ENCODE measurements at places on chromosomes 3 and 15.
A peak's percentile ranks its signal among the peaks of the same experiment; 100 is the strongest.

DNA sequence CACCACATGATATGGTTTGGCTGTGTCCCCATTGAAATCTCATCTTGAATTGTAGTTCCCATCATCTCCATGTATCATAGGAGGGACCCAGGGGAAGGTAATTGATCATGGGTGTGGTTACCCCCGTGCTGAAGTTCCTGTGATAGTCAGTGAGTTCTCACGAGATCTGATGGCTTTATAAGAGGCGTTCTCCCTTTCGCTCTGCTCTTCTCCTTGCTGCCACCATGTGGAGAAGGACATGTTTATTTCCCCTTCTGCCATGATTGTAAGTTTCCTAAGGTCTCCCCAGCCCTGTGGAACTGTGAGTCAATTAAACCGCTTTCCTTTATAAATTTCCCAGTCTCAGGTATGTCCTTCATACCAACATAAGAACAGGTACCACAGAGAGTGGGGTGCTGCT is 21.9 kb downstream of the OSTN start:
- DNase-seq = no peak

DNA sequence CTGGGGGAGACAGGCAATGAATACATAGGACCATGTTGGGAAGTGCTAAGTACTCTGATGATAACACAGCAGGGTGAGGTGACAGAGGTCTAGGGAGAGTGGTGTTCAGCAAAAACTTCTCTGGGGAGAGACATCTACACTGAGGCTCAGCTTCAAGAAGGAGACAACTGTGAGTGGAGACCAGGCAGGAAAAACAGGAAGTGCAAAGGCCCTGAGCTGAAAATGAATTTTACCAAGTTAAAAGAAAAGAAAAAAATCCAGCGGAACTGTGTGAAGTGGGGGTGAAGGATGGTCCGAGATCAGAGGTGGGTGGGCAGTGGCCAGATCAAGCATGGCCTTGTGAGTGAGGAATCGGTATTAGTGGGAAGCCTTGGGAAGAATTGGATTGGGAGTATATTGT is 110.1 kb upstream of the CLSTN2 start:
- DNase-seq = no peak

DNA sequence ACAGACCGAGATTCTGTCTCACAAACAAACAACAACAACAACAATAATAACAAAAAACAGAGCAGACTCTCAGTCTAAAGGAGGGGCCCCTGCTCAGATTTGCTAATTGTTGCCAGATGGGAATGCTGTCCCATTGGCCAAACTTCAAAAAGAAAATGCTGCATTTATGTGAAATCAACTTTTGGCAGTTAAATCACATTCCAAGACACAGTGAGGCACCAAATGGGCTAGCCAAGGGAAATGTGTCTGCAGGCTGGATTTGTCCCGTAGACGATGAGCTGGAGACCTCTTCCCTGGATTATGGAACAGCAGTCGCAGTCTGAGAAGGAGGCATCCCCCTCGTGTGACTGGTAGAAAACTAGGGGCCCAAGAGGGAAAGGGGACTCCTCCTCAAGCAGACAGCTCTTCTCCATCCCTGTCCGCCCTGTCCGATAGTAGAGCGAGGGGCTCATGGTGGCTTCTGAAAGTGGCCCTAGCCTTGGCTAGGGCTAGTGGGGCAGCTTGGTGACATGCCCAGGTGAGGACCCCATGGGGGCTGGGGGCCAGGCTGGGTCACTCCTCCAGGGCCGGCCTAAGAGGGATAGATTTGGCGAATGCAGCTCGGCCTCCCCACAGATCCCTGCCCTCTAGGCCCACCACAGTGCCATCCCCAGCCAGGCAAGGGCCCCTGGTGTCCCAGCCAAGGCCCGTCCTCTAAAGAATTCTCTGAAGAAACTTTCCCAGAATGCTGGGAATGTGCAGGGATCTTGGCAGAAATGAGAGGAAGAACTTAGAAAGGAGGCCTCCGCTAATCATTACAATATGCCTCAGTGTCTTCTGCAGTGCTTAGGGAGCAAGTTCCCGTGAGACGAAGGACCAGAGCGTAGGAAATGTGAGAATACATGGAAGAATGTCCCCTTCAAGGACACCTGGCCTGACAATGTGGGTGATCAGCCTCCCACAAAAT is 2.0 kb downstream of the SLC22A14 start:
- DNase-seq = no peak

DNA sequence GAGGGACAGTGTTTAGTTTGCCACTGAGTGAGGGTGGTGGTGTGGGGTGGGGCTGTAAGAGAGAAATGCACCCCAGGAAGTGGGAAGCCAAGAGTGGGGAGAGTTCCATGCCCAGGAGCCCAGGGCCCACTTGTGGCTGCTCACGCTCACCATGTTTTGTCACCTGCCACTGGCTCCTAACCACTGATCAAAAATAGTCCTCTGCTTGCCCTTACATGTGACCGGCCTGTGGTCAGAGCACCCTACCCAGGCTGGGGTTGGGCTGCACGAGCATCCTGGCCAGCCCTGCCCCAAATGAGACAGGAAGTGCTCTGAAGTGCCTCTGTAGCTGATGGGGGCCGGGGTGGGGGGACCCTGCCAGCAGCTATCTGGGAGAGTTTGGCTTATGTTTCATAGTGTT is 216.3 kb downstream of the RPLP1 start:
- DNase-seq = no peak

- DNase-seq = no peak
Observed at GRCh38 chr15:79849789-79850188, 47.0 kb downstream of the MTHFS start.

DNA sequence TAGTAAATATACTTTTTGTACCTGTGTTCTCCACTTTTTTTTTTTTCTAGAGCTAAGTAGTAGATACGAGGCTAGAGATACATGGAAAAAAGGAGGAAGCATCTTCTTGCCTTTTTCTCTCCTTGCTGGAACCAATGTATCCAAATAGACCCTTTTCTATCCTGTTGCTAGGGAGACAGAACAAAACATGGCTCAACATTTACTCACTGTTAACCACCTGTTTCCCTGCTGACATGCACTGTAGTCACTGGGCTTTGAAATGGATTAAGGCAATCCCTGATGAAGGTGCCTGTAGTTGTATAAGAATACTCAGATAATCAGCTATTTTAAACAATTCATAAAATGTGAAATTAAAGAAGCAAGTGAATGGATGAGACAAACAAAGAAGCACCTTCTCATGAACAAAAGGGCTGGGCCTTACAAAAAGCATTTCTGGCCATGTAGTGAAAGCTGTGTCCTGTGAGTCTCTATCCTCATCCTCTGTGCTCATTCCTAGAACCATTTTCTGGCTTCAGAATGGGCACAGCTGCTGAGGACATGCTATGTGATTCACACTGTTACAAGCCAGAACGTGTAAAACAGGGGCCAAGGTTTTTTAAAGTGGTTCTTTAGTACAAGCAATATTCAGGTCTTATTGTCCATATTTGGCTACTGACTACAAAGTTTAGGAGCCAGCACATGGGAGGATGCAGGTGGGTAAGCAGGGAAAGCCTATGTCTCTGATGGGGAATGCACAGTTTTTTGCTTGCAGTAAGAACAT is 100.4 kb upstream of the NDN start:
- no peak for DNase-seq

- peak; percentile 29 for DNase-seq
Observed at GRCh38 chr3:63864008-63864964, 619 bp downstream of the ATXN7 start.

DNA sequence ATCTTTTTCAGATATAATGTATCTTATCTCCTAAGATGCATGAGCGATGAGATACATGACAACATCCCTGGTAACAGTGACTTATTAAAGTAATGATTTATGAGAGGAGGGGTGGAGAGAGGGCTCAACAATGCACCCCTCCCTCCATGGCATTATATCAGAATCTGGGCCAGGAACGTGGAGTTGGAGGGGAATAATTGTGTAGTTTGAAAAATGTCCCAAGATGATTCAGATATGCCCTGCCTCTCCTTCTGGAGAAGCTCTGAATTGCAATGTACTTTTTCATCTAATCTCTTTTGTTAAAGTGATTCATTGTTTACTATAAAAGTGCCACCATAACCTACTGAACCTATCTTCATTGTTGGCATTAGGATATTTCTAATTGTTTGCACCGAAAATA is 86.5 kb downstream of the FRMD4B start:
- no peak for DNase-seq

DNA sequence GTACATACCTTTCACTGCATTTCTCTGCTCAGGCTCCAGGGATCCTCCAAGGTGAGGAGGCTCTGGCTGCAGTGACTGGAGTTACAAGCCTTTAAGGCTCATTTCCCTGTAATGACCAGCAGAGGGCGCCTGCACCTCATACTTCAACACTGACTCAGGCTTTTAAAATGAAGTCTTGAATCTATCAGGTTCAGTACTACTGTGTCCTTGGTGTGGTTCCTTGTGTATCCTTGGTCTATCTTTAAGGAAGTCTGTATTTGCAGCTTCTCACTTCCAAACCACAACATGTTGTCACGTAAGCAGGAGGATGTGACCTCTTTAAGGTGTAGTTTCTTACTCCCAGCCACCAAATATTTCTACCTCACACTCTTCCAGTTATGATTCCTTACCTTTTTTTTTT is 122.5 kb upstream of the ZBED2 start:
- peak; percentile 71 for DNase-seq

GRCh38 chr3:12467746-12468145 is 16.5 kb upstream of the TSEN2 start:
- DNase-seq = no peak

GRCh38 chr3:118970819-118971218 is 63.8 kb downstream of the IGSF11 start:
- no peak for DNase-seq

DNA sequence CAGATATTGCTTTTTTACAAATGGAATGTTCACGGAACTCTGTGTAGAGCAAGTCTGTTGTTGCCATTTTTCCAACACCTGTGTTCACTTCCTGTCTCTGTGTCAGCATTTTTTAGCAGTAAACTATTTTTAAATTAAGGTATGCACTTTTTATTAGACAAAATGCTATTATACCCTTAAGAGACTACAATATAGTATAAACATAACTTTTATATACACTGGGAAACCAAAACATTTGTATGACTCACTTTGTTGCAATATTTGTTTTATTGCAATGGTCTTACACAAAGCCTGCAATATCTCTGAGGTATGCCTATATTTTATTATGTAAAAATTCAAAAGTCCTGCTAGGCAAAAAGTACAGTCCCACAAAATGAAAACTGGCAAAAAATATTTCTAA is 39.8 kb upstream of the FGF7 start:
- DNase-seq = no peak

DNA sequence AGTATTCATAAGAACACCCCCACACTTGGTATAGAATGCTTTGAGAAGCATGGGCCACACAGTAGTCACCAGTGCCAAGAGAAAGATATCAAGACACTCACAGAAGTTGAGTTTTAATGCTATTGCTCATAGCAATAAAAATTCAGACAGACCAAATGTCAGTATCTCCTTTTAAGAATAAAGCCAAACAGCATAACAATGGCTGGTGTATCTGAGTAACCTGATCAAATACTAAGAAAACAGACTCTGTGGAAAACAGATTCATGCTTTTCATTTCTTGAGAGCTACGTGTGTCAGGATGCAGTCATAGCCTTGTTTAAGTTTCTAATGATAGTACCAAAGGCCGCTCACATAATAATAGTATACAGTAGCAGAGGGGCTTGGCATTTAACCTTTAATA is 778.5 kb downstream of the MECOM start:
- DNase-seq = no peak

DNA sequence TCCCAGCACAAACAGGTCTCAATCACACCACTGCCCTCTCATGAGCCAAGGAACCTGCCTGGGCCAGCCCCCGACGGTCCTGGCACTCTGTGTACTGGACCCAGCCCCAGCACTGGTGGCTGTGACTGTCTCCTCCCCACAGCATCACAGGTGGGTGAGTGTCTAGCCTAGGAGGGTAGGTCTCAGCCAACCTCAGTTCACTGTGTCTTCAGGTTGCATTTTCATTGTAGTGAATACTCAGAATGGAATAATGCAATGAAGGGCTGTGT is 163.4 kb upstream of the NSMCE3 start:
- no peak for DNase-seq

GRCh38 chr15:84697236-84697990 is 18.5 kb downstream of the SEC11A start:
- no peak for DNase-seq

DNA sequence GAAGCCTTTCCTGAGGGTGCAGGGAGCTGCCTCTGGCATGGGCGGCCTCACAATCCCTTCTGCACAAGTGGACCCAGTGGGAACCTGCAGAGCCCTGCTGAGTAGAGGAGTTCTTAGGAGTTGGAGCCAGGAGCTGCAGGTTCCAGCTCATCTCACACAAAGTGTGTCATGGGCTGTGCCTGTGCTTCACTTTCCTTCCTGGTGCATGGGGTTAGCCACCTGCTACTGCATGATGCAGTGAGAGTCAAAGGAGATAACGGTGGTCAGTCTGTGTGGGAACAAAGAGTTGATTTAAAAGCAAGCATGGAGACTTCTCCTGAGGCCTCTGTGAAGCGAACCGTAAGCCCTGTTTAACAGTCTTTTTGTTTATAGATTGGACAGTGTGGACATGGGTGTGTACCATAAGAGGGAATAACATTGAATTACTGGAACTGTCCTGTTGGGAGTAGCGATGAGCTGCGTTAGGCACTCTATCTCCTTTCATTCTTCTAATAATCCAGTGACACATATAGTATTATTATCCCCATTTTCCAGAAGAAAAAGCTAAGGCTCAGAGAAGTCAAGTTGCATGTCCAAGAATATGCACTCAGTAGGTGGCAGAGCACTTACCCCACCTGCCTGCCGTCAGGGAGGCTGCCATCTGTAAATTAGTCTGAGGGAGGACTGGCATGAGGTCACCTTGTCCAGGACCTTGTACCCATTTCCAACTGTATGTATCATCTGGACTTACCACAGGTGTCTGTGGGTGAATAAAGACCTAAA is 68.7 kb upstream of the PRR23C start:
- no peak for DNase-seq

- no peak for DNase-seq
Observed at GRCh38 chr3:52121464-52121805, 32.8 kb downstream of the POC1A start.

DNA sequence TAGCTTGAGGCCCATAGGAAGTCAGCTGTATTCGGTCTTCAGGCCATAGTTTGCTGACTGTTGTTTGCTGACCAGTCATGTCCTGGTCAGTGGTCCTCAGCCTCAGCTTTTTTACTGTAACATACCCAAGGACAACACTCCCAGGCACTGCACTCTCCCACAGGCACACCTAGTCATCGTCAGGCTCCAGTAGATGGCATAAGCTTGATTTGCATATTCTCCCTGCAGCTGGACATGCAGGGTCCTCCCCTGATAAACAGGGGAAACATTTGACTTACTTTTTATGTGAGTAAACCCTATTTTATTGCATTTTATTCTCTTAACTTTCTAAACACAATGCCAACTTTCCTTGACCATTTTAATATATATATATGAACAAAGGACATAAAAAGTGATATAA is 22.9 kb downstream of the ARHGEF3 start:
- DNase-seq = no peak

DNA sequence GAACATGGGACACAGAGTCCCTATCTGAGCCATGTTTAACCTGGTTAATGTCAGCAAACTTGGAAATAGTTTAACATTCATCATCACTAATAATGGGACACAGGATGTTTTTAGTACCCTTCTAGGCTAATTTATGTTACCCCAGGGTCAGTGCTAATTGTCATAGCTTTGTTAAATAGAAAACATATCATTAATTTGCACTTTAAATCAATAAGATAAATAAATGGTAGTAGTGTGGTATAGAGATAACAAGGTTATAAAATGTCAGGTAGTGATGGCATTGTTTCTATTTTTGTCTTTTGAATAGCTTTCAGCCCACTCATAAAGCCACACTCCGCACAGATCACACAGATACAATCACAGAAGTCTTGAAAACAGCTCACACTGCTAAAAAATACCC is 534.9 kb downstream of the MECOM start:
- DNase-seq = no peak
